ENCODE measurements at places on chromosomes 13 and 19.

DNA sequence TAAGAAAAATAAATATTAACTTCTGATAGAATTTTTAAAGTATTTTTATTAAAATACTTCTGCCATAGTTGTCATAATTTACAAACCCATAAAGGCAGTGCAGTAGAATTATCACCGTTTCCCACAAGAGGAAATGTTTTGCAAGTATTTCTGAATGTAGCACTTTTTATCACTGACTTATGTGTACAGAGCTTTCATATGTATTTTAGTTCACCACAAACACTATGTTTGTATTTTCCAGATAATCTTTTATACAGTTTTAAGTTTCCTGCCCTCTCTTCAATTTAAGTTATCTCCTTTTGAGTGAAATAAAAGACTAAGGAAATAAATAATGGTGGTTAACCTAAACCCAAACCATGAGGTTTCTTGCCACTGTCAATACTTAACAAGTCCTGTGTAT, 24.2 kb downstream of the MIPEP start:
- DNase-seq, result no peak

- DNase-seq, result no peak
These were observed 4.9 kb downstream of the ACTMAP start for GRCh38 chr19:40745402-40745780.

DNA sequence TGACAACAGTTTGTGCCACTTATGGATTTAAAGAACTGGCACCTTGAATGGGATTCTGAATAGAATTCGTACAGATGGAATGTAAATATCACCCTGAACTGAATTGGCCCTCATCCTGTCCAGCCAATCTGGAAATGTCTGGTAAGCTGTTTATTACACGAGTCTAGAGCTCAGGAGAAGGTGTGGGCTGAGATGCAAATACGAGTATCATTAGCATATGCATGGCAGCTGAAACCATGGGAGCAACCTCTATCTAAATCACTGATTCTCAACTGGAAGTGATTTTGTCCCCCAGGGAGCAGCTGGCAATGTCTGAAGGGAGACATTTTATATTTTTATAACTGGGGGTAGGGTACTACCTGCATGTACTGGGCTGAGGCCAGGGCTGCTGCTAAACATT, 15.6 kb upstream of the VWA8 start:
- DNase-seq, result no peak

GRCh38 chr19:54315956-54316355, 3.0 kb upstream of the LILRA5 start:
- no peak for DNase-seq

GRCh38 chr19:14595558-14595957, 12.7 kb downstream of the CLEC17A start:
- no peak for DNase-seq

DNA sequence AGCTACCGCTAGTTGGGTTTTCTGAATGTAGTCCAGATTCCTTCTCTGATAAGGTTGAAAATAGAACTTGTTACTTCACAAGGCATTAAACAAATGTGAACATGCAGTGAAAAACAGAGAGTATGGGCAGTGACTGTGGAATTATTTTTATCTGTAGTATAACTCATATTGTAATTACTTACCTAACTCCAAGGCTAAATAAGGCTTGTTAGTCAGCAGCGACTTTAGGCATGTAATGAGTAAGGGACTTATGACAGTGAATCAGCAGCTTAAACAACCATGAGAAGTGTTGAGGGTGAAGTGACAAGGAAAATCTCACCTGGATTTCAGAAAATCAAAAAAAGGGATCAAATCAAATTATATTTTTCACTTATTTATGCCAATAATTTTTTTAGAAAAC, 1719.5 kb upstream of the MIR17HG start:
- DNase-seq, result no peak

GRCh38 chr13:91904597-91904996, 506.2 kb downstream of the GPC5 start:
- DNase-seq, result no peak

DNA sequence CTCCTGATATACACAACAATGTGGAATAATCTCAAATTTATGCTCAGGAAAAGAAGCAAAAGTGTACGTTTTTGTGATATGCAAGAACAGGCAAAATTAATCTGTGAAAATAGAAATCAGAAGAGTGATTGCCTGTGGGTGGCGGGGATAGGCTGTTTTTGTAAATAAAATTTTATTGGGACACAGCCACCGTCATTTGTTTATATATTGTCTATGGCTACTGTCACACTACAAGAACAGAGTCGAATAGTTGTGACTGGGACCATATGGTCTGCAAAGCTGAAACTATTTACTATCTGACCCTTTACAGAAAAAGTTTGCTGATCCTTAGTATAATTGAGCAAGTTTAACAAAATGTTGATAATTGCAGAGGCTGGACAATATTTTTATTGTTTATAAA, 269.5 kb upstream of the HTR2A start:
- no peak for DNase-seq

- no peak for DNase-seq
These were observed 6.5 kb downstream of the MEIOSIN start for GRCh38 chr19:45739498-45740439.

GRCh38 chr13:113623491-113624234, 34.3 kb downstream of the ATP4B start:
- no peak for DNase-seq

GRCh38 chr19:10945264-10945663, 15.6 kb upstream of the SMARCA4 start:
- no peak for DNase-seq

DNA sequence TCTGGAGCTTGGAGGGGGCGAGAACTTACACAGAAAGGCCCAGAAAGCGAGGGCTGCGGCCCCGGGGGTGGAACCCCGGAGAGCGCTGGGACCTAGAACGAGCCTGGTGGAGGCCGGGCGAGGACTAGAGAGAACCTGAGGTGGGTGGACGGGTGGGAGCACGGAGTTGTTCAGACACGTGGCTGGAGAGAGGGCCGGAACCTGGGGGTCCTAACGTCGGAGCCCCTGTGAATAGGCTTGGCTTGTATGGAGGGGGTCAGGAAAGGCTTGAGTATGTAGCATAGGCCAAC, 383 bp downstream of the ZNF581 start:
- no peak for DNase-seq

- no peak for DNase-seq
These were observed 8.2 kb downstream of the KLHL26 start for GRCh38 chr19:18645035-18645511.

DNA sequence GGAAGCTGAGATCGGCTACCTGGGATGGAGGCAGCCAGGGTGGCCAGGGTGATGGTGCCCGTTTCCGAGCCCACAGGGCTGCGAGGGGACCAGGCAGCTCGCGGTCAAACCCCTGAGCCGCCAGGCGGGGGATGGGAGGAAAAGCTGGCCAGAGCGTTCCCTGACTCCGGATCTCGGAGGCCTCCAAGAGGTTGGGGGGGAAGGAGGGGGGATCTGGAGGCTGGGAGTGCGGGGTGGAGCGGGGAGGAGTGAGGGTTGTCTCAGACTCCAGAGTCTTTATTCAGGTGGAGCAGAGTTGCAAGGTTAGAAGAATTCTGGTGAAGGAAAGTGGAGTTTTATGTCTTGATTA, 1.1 kb downstream of the CACNG7 start:
- DNase-seq, result no peak

DNA sequence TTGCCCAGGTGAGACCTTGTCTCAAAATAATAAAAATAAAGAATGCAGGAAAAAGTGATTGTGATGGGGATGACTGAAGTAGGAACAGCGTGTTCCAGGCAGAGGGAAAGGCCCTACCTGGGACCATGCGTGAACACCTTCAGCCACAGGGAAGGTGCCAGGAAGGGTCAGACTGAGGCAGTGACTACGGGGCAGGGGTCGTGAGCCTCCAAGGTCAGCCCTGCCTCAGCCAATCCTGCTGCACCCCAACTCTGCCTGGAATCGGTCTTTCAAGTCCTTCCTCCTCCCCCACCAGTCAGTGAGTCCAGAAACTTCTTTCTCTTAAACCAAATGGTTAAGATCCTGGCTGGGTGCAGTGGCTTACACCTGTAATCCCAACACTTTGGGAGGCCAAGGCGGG, 16.1 kb upstream of the TLE2 start:
- DNase-seq, result no peak

- no peak for DNase-seq
These were observed at the start of gene NTN5 for GRCh38 chr19:48672994-48673393. Gene NTN5 (minus strand): TSS chr19:48673017. CDS start chr19:48670986, 2,031 bp downstream.

DNA sequence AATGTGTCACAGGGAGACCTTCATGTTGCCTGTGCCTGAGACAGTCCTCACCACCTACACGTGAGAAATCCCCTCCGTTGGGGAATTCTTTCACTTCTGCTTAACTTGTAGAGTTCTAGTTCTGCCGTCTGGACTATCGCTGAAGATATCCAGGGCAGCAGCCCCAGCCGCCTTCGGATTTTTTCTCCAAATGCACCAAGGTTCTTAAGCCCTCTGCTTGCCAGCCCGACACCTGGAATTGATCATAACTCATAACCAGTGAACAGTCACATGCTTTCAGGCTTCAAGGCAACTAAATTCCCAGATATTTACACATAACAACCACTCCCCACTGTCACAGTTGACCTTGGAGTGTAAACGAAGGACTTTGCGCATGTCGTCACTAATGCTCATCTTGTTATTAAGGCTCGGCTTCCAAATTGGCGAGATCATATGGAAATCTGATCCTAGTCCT, 114.4 kb downstream of the RAB20 start:
- no peak for DNase-seq

DNA sequence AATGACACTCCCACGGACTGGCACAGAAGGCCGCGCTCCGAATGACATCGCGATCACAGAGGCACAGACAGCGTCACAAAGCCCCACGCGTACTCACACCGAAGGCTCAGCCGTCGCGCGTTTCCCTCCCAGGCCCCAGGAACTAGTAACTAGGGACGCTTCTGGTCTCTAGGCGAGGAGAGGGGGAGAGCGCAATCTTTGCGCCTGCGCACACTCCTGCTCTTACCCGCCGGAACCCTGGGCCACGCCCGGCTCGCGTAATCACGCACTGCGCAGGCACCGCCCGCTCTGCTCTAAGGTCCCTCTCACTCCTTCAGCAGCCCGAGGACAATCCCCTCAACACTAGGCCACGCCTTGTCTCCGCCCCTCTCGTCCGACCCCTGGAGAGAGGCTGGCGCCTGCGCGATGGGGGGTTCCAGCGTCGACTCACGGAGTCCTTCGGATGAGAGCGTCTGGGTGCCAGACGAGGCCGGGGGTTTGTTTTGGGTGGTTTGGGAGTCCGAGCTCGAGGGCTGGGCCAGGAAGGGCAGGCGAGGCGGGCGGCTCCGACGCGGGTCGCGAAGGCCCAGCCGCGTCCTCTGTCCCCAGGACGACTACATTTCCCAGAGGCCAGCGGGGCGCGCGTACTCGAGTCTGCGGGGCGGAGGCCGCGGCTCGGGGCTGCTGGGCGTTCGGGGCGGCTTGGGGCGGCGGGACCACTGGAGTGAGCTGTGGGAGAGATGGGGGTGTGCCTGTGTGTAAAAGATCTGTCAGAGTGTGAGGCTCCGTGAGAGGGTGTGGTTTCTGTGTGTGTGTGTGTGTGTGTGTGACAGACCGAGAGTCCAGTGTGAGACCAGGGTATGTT, at the start of gene ZNF471:
TSS of gene ZNF471 (plus strand) at position 410 of the 844 bp plus-strand sequence. CDS start 3,717 bp downstream, outside the sequence.
- DNase-seq, result peak; percentile 81

DNA sequence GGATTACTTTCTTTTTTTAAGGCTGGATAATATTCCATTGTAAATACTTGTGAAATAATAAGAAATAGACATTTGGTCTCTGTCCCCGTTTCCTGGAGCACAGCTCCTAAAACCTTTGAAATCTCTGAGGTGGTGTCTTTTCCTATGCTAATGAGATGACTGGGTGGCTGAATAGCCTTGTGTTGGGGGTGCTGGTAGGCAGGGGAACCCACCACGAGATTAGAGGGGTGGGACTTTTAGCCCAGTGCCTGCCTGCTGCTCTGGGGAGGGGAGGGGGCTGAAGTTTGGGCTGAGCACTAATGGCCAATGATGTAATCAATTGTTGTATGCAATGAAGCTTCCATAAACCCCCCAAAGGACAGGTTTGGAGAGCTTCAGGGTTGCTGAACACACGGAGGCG, 175.7 kb downstream of the FGF9 start:
- no peak for DNase-seq

DNA sequence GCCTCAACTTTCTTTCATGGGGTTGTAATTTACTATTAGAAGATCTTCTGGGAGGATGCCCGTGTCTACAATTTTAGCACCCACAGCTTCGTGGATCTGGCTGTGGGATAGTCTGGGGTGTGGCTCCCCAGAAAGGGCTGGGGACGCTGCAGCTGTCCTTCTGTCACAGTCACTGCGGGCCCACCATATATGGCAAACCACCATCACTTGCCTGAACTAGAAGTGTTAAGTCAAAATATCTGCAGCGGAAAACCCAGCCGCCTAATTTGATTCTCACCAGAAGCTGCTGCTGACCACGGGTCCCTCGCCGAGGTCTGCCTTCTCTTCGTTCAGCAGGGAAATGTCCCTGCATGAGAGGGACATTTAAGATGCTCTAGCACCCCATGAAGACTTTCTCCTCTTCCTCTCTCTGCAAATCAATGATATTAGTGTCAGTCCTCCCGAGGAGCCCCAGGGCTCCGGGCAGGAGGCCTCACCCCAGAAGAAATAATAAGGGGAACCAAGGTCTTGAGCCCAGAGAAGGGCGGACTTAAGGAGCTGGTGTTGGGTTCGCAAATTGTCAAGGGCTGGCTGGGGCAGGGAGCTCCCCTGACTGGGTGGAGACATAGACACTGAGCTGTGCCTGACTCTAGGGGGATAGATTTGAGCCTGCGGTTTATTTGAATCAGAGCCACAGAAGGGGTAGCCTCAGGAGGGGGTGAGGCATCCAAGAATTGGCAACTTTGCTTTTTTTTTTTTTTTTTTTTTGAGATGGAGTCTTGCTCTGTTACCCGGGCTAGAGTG, 3.0 kb upstream of the MATK start:
- peak; percentile 57 for DNase-seq

DNA sequence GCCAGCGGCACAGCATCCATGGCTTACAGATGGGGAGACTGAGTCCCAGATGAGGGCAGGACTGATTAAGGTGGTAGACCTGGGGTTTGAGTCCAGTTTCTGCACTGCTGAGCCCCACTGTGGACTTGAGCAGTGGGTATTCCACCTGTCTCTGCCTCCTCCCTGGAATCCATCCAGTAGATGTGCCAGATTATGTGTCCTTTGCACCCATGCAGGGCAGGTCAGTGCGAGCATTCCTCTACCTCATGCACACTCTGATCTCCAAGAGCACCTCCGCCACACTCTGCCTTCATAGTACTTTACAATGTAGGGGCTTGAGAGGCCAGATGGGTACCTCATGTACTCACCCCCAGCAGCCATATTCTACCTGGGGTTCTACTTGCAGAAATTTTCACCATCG, 10.0 kb downstream of the ZSCAN22 start:
- DNase-seq, result no peak

DNA sequence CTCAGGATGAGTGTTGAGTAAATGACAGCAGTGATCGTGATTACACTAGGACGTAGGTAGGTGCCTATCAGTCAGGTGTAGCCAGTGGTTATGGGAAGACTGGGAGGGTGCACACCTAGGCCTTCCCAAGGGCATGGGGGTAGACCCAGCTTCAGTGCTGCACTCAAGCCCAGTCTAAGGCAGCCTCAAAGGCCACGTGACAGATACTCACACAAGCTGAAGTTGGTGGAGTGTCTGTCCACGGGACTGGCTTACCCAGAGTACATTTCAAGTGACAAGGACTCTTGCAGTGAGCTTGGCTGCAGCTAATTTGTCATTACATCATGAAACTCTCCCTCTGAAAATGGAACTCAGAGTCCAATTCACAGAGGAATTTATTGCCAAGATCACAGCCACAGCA, 118.3 kb downstream of the SHISA2 start:
- DNase-seq, result no peak

GRCh38 chr13:48769107-48769704, 115.5 kb downstream of the CYSLTR2 start:
- peak; percentile 86 for DNase-seq

GRCh38 chr13:42271337-42272114, 426 bp upstream of the AKAP11 start:
- DNase-seq, result peak; percentile 98

GRCh38 chr13:50810998-50811397, 32.5 kb downstream of the DLEU7 start:
- no peak for DNase-seq

Data from CD4-positive, alpha-beta T cell treated with Interleukin-4 for 4 hours (primary cell).